ENCODE measurements at places on chromosomes 7 and 10. TPM values are rescaled to one million over a fixed set of nuclear protein-coding genes. Genes with fewer than 3 reads are reported as not detected.

TECPR1 gene
- polyA plus RNA-seq, result 36.1 TPM

CYP3A4 gene
- not detected for polyA plus RNA-seq

ARHGAP22 gene
- 3.3 TPM for polyA plus RNA-seq

DENND2A gene
- 6.6 TPM for polyA plus RNA-seq

MYL10 gene
- polyA plus RNA-seq, result not detected

IFIT1 gene
- 13.1 TPM for polyA plus RNA-seq

DLX5 gene
- polyA plus RNA-seq, result not detected

TRPV5 gene
- polyA plus RNA-seq, result not detected

AASS gene
- polyA plus RNA-seq, result 13.7 TPM

TRIM50 gene
- polyA plus RNA-seq, result 0.08 TPM

SHH gene
- 1.5 TPM for polyA plus RNA-seq

PAPOLB gene
- 0.04 TPM for polyA plus RNA-seq

ANKRD2 gene
- polyA plus RNA-seq, result 1.2 TPM

DGKB gene
- not detected for polyA plus RNA-seq

CDK14 gene
- 4.3 TPM for polyA plus RNA-seq

ENO4 gene
- polyA plus RNA-seq, result 0.69 TPM

PRR15 gene
- 7.0 TPM for polyA plus RNA-seq

MUC12 gene
- polyA plus RNA-seq, result 1.4 TPM

RARRES2 gene
- polyA plus RNA-seq, result 212 TPM

UCMA gene
- not detected for polyA plus RNA-seq

PNPLA8 gene
- polyA plus RNA-seq, result 26.3 TPM

SEMA3C gene
- 11.9 TPM for polyA plus RNA-seq

PRF1 gene
- polyA plus RNA-seq, result 3.2 TPM

CUZD1 gene
- polyA plus RNA-seq, result 0.29 TPM

UPK3B gene
- 4.7 TPM for polyA plus RNA-seq

PKD1L1 gene
- polyA plus RNA-seq, result 0.30 TPM

TRIM74 gene
- 0.53 TPM for polyA plus RNA-seq

TEX36 gene
- polyA plus RNA-seq, result not detected

ABCB4 gene
- polyA plus RNA-seq, result 0.41 TPM

DYNC1I1 gene
- polyA plus RNA-seq, result 0.39 TPM

MEIG1 gene
- 1.5 TPM for polyA plus RNA-seq

RBM20 gene
- 0.31 TPM for polyA plus RNA-seq

ADCY1 gene
- 0.14 TPM for polyA plus RNA-seq

TES gene
- polyA plus RNA-seq, result 65.1 TPM

NOS3 gene
- polyA plus RNA-seq, result 11.9 TPM

LIPM gene
- polyA plus RNA-seq, result not detected

CYP26A1 gene
- polyA plus RNA-seq, result 0.08 TPM

WAC gene
- 50.3 TPM for polyA plus RNA-seq
